ENCODE measurements at places on chromosomes 2 and 18.

GRCh38 chr2:157990173-157990572, 111.5 kb upstream of the UPP2 start:
- no peak for DNase-seq

DNA sequence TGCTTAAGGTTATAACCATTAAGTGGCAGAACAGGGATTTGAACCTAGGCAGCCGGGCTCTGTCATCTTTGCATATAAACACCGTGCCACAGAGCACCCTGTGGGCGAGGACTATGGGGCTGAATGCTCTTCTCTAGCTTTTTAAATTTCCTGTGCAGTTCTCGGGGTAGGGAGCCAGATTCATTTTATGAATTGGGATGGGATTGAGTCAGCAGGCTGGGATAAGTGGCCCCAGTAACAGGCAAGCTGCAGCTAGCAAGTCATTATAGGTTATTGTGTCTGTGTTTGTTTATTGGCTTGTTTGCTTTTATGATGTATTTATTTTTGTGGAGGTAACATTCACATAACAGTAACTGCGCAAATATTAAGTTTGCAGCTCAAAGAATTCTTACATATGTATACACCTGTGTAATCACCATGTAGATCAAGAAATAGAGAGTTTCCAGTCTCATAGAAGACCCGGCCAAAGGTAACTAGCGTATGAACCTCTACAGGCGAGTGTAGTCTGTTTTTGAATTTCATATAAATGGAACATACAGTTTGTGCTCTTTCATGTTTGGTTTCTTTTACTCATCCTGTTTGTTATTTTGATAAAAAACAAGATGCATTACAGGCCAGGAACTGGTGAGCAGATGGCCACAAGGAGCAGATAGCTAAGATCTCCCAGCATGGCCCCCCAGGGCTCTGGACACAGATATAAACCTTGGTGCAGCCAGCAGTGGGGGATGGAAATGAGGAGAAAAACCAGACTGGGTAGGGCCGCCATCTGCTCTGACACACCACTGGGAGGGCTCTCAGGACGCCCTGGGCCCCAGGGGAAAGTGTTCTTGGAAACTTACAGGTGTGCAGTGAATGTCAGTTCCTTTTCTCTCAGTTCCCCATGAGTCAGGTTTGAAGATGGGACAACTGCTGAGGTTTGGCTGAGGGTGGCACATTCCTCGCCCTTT, 49.2 kb upstream of the GPR155 start:
- no peak for DNase-seq

- DNase-seq = no peak
Measured at GRCh38 chr18:23384778-23385736, 68.0 kb upstream of the RIOK3 start.

- DNase-seq = no peak
Measured at GRCh38 chr2:191635333-191636234, 42.4 kb upstream of the NABP1 start.

DNA sequence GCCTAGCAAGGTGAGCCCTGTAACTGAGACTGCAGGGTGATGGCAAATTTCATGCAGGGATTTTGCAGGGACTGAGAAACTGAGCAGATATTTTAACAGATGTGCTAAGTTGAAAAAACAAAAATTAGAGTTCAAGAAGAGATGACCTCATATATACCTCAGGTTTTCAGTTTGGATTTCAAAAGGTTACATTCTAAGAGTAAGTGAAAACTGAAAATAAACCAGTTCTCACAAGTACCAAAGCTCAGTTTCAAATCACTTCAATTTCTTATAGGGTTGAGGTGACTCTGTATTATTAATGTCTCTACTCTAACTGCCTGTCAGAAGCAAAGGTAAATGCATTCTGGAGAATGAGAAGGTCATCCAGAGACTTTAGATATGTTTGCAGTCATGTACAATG, 237.4 kb upstream of the VRK2 start:
- DNase-seq = no peak

DNA sequence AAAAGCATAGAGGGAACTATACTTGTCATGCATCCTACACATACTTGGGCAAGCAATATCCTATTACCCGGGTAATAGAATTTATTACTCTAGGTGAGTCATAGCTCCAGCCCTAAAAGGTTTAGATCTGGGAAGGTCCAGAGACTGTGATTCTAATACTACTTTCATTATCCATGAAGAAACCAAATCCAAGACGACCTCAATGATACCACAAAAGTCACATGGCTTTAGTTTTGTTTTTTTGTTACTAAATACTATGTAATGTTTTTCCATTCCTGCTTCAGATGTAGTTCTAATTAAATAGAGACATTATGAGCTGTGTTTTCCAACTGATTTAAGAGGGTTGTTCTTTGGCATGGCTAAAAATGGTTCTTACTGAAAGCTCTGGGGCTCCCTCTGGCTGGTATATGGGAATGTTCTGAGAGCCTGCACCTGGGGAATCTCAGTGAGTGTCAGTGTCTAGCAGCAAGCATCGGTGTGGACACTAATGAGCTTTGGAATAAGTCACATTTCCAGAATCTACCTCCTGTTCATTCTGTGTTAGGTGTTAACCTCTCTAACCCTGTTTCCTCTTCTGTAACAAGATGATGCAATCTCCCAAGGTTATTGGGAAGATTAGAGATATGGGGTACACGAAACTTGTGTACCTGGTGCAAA, 20.5 kb upstream of the IL1RL2 start:
- DNase-seq = no peak

- DNase-seq = no peak
Measured at GRCh38 chr18:37533647-37534584, 31.7 kb downstream of the CELF4 start.
